ENCODE measurements at places on chromosomes 11 and 22.

- no peak for DNase-seq
Observed at GRCh38 chr22:38051261-38051660, 5.9 kb upstream of the PICK1 start.

DNA sequence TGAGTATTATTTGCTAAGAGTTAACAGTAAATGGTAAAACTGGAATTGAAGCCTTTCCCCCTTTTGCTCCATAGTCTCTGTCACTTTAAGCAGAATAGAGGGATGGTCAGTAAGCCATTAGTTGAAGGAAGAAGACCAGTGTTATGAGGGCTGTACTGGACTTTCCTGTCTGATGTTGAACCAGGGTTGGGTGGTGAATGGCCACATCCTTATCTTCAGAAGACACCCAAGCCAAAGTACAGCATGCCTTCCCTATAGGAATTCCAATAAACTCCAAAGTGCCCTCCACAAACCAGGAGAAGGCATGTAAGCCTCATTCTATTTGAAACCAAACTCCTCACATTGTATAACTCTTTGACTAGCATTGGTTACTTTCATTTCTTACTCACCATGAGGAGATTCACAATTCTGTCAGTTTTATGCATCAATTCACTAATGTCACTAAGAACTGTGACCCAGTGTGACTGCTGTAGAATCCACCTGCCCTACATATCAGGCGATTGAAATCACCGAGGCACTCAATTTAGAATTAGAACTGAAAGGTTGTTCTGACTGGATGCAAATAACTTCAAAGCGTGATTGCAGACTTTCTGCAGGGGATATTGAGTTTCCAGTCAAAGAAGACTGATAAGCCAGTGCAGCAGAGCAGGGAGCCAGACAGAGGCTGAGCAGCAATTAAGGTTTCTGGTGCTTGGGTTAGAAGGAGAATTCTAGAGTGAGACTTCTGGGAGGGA lies 107.1 kb upstream of the DDI1 start:
- DNase-seq, result no peak

DNA sequence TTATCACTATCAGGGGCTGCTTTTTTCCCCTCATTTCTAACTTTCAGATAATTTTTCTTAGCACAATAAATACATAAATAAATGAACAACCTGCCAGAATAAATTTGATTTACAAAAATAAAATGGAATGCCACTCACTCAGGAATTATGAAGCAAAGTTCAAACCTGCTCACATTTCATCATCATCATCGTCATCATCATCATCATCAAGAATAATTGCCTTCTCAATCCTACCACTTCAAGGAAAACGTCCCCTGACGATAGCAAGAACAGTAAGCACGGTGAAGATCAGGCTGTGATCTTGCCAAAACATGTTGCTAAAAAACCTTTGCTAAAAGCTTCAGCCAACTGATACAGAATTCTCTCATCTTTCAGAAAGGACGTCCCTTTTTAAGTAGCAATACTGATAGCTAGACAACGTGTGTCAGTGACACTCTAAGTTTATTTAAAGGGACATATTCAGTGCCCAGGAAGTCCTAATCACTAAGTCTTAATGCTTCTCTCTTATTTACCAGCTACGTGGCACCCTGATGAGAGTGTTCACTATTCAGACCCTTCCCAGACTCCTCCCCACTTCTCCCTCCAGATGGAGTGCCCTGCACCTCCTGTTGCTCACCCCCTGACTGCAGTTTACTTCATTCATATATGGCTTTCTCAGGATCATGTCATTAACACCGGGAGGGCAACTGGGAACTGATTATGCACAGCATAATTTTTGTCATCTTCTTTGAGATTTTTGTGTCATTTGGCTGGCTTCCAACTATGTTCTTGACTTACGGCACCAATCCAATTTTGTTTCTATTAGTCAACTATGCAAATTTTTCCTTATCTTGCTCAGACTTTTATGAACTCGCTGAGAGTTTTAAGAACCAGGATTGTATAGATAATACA lies 200.1 kb upstream of the GUCY1A2 start:
- DNase-seq, result no peak

DNA sequence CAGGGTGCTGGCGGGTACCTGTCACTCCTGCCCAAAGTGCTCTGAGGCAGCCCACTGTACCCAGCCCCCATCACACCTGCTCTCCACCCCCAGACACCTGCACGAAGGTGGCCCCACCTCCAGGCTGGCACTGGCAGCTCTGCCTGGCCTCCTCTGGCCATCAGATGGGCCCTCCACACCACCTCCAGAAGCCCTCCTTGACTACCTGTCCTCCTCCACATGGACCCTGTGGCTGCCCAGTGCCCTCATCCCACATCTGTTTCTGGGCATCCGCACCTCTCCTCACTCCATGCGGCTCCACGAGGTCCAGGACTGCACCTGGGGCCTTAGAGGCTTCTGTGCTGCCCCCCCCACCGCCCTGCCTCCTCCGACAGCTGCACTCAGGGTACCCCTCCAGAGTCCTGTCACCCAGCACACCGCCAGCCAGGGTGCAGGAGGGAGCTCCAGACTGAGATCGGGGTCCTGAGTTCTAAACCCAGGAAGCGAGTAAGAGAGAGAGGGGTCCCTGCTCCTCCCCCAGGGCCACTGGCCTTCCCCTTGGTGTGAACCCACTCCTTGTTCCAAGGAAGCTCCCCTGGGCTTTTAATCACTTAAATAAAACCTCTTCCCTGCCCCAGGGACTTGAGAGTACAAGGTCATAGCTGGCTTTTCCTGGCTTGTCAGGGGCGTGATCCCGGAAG lies 1.7 kb downstream of the CTSD start:
- no peak for DNase-seq

GRCh38 chr11:70504246-70505020 lies 106.1 kb downstream of the CTTN start:
- DNase-seq, result no peak

DNA sequence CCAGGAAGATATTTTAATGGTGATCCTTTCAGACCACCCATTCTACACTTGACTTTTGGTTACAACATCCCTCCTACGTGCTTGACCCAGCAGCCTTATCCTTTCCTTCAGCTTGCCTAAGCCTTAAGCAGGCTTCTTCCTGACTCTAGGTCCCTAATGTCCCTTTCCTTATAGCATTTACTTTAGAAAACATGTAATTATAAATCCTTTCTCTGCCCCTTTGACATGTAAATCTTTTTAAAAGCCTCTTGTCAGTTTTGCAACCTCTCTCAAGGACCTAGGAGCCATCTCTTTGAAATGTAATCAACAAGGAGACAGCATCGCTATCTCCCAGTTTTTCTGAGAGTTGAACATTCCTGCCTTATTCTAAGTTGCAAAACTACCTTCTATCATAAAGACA lies 1255.2 kb downstream of the LRRC4C start:
- no peak for DNase-seq

- DNase-seq, result no peak
Observed at GRCh38 chr22:50677493-50678217, 5.0 kb downstream of the SHANK3 start.

DNA sequence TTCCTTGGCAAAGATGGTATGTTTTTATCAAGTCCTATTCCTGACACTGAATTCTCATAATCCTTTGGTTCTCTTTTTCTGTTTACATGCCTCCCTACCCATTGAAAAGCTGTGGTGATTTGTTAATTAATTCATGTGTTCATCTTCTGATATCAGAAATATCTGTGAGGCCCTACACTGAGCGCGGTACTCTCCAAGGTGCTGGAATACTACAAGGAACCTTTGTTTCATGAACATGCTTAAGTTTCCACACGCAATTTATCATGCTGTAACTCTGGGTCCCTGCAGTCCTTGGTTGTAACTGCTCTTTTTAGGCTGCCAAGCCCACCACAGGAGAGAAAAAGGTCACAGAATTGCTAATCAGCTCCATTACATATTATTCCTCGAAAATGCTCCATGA lies 331.8 kb downstream of the FAT3 start:
- no peak for DNase-seq

DNA sequence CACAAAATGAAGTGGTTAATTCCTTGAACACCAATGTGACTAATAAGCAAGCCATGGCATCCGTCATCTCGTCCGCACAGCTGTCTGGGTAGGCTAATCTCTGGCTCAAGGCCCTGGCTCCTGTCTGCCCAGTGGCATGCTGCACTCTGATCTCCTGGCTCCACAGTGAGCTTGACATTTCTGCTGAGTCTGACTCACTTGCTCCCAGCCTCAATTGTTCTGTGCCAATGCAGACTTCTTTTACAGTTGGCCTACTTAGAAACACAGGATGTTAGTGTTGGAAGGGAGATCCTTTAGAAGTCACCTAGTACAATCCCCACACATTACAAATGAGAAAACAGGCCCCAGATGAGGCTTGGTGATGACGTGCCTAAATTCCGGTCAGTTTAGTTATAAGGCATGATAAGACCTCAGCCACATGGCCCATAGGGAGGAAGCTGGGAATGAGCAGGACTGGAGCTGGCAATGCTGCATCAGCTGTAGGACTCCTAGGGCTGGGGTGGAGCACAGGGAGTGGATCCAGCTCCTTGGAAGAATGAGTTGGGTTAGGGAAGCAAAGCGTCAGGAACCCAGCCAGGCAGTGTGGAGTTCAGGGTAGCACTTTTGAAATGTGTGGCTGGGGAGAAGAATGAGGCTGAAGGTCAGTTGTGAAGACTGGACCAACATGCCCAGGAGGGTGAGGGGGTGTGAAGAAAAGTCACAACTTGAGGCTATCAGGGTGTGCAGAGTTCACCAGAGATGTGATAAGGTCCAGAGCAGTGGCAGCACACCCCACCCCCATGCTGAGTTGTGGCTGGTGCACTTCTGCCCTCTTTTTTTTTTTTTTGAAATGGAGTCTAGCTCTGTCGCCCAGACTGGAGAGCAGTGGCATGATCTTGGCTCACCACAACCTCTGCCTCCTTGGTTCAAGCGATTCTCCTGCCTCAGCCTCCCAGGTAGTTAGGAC lies 70.2 kb upstream of the EED start:
- no peak for DNase-seq

- DNase-seq, result no peak
Observed at GRCh38 chr22:31748490-31748889, 1.4 kb downstream of the PRR14L start.

GRCh38 chr11:47414685-47415070 lies 6.3 kb downstream of the SLC39A13 start:
- no peak for DNase-seq

DNA sequence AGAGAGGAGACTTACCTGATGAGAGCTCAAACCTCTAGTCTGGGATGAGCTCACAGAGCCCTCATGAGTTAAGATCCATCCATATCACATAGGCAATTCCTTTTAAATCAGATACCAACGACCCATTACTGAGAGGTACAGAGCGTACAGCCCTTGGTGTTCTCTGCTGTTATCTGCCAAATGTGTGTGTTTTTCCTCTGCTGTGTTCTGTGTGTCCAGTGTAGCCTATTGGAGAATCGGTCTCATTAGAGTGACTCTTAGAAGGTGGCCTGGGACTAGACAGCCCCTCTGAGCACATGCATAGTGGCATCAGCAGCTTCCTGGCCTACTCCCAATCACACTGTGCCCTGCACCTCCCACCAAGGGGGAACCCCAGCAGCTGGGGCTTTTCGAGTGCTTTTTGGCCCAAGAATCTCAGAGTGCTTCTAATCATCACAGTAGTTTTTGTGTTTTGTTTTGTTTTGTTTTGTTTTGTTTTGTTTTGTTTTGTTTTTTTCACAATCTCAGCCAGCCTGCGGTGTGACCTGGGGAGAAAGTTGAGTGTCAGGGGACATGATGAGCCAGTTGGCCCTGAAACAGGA lies 25.4 kb downstream of the TP53AIP1 start:
- no peak for DNase-seq

- no peak for DNase-seq
Observed at GRCh38 chr22:46031557-46031956, 54.6 kb upstream of the WNT7B start.

GRCh38 chr11:35751664-35752061 lies 89.1 kb downstream of the TRIM44 start:
- no peak for DNase-seq

DNA sequence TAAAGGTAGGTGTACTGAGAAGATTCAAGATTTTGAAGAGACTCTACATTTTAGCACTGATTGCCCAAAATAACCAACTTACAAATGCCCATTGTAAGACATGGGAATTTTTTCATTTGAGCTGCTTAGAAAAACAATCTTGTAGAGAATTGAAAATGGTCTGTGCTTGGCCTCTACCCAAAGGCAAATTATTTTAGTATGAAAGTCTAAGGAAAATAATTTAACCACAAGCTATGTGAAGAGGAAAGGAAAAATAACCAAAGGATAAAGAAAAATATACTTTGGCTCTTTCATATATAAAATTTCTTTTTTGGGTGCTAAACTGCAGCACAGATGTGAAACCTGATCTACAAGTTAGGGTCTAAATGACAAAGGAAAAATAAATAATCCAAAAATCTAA lies 54.9 kb downstream of the ME3 start:
- DNase-seq, result no peak

DNA sequence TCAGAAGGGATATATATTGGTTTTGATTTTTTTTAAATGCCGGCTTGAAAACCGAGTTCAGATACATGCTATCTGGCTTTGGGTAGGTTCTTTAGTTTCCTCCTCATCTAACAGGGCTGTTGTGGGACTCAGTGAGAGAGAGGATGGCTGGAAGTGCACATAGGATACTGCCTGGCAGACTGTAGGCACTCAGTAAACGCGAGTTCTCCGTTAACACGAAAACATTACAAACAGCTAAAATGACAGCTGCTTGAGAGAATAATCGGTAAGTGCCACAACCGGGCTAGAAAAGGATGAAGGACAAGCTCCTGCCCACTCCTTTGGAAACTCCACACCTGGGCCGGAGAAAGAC lies 369 bp downstream of the XRRA1 start:
- no peak for DNase-seq

DNA sequence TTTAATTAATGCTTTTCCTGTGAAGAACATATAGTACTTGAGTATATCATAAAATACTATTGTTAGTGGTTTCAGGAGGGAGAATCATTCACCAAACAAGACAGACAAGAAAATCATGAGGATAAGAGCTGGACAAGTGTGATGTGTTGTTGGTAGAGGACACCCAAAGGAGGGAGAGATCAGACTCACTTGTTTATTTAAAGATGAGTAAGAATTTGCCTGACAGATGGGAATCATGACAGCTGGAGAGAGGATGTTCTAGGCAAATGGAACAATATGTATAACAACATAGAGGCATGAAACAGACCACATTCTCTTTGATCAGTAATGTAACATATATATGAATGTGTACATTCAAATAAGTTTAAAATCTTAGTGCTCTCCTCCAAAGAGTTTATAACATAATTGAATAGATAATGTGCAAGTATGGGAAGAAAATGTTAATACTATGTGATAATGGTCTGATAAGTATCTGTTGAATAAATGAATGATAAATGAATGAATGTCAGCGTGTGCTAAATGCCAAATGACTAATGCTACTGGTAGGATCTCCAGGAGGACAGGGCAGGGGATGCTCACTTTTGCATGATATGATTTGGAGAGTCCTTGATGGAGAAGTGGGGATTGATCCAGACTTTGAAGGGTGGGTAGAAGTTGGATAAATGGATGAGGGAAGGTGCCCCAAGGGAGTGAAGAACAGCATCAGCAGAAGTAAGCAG lies 228.9 kb upstream of the SORL1-AS1 start:
- no peak for DNase-seq

All from GDM1 (cell line).